ENCODE measurements at places on chromosomes 11 and 22.

DNA sequence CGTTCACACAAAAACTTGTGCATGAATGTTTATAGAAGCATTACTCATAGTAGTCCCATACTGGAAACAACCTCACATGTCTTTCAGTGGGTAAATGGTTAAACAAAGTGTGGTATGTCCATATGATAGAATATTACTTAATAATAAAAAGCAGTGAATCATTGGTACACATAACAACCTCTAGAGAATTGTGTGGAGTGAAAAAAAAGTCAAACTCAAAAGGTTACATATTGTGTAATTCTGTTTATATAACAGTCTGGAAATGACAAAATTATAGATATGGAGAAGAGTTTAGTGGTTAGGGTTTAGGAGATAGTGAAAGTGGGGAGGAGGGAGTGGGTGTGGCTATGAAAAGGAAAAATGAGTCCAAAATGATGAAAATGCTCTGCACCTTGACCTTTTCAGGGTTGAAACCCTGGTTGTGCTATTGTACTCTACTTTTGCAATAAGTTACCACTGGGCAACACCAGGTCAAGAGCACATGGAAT lies 243.4 kb upstream of the DDI1 start:
- no peak for DNase-seq

GRCh38 chr22:42963231-42963595 lies 51.7 kb downstream of the PACSIN2 start:
- DNase-seq, result no peak

GRCh38 chr11:110497231-110497978 lies 67.7 kb downstream of the FDX1 start:
- DNase-seq, result no peak

DNA sequence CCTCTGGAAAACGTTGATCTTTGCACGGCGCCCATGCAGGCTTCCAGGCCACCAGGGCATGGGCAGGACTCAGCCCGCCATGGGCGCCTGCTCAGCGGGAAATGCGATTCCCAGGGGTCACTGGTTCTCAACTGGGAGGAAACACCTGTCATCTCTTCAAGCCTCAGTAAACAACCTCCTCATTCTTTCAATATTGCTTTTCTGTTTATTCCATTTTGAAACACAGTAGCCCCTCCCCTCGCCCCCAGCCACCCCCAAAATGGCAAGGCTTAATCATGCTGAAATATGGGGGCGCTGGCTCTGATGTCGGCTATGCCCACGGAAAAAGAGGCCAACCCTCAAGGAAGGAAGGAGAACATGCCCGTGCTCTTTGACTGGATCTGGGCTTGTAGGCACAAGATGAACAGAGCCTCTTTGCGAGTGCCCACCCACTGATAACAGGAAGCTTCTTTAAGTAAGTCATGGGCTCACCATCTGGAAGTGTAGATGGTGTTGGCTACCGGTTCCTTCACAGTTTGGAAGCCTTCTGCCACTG lies 594 bp upstream of the POU2AF1 start:
- no peak for DNase-seq

DNA sequence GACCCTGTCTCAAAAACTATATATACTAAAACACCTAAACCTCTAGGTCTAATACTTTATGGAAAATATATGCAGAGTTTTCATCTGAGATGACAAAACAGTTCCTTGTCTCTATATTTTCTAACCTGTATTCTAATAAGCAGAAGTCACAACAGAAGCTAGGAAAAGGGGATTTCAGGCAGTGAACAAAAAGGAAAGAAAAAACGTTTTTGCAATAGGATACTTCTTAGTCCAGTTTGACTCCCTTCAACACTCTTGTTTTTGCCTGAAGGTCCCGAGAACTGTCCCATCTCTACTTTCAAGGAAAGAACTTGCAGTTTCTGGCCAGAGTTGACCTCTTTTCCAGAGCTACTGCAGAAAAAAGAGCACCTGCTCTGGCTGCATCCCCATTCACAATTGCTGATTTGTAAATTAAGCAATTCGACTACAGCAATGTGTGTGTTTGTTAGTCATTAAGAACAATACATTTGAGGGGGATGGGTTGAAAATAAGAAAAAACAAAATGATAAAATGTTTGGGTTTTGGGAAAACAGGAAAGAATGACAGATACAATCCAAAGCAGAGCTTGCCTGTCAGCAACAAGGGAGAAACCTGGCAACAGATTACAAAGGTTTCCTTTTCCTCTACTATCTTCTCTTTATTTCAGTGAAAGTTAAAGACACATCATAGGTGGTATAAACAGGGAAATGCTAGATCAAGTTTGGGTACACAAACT lies 160.0 kb downstream of the FCHSD2 start:
- DNase-seq, result no peak

GRCh38 chr11:61694946-61695706 lies 14.9 kb downstream of the DAGLA start:
- DNase-seq, result no peak

DNA sequence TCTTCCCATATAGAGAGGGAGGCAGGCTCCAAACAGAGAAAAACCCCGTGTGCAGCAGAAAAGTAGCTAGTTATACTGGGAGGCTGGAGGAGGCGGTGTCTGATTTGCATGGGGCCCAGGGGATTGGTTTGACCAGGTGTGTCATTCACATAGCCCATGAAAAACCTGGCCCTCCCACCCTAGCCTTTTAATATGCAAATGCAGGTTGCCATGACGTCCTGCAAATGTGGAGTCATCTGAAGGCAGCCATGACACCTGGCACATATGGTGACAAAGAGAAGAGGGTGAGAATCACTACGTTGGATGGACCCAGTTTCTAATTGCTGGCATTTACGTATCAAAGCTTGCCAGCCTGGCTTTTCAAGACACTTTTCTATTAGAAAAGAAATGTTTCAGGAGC lies 57.8 kb downstream of the FAM181B start:
- no peak for DNase-seq

- no peak for DNase-seq
These were observed 63.1 kb downstream of the CEP164 start for GRCh38 chr11:117390743-117391142.
